ENCODE measurements at places on chromosomes 6 and 20.

- DNase-seq, result no peak
Observed at GRCh38 chr6:43916924-43917877, 147.2 kb downstream of the VEGFA start.

DNA sequence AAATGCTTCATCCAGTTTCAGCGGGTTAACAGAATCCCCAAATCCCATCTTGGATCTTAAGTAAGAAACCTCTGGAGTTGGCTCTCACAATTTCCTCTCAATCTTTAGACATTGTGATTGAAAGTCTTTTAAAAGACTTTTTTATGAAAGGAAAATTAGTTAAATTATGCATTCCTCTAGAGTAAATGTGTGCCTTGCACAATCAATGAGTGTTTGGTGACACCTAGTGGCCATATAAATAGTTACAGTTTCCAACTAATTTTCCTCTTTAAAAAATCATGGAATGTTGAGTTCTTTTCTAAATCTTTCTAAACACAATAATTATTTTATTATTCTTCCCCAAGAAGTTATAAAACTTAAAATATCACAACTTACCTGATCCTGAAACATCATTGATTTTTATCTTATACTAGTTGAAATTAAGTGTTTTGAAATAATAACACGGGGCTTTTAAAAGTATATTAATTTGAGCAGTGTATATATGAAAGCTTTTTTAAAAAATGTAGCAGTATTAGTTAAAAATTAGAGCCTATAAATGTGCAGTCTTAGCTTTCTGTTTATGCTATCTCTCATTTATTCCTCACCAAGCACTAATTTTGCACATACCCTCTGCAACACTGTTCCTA, 66.4 kb downstream of the PKHD1 start:
- DNase-seq, result peak; percentile 33

- no peak for DNase-seq
Observed at GRCh38 chr6:21149470-21149869, 444.1 kb upstream of the SOX4 start.

GRCh38 chr20:38471987-38472512, 593 bp upstream of the RALGAPB start:
- DNase-seq, result no peak

- no peak for DNase-seq
Observed at GRCh38 chr6:109447087-109447486, 6.6 kb downstream of the SMPD2 start.

- DNase-seq, result peak; percentile 74
Observed at GRCh38 chr6:37303891-37304503, 46.1 kb upstream of the TMEM217 start.

DNA sequence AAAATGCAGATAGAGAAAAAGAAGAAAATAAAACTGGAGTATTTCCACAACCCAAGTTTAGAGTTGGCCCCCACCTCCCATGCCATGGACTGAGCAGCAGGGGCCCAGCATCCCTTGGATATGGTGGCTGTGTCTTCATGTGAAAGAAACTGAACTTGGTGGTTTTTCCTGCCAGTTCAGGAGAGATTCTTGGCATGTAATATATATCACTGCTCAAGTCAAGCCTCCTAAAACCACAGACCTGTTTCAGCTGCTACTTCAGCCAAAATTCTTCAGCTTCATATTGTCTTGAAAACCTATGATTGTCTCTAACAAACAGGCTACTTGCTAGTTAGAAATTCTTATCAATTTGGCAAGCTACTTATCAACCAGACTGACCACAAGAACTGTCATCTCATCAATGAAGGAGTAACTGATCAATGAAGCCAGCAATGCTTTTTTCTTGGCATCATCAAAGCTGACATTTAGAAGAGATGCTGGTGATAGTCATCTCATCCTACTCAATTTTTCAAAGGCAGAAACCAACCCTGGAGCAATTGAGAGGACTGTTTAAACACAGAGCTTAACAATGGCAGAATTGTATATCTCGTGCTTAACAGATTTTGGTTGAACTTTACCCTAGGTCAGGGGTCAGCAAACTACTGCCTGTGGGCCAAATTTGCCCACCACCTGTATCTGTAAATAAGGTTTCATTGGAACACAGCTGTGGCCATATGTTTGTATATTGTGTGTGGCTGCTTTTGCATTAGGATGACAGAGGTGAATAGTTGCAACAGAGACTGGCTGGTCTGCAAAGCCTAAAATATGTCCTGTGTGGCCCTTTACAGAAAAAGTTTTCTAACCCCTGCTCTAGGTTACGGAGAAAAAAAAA, 10.4 kb upstream of the NOL7 start:
- DNase-seq, result no peak

GRCh38 chr6:170368544-170368943, 62.0 kb downstream of the FAM120B start:
- DNase-seq, result no peak

DNA sequence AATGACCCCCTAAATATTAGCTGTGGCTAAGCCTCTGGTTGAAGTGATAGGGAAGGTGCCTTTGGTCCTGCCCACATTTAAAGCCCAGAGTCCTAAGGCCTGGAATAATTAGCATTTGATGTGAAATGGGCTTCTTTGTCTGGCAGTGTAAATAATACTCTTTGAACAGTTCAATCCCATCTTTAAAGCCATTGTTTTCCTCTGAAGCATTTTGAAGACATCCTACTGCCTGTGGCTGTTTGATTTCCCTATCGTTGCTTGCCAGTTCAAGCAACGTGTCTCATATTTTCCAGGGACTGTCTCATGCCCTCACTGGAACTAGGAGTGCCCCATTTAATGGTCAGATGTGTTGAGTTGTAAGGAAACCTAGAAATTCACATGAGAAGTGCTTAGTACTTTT, 89.3 kb upstream of the BTN3A2 start:
- DNase-seq, result no peak

- DNase-seq, result peak; percentile 27
Observed at GRCh38 chr6:29723666-29724588, 693 bp downstream of the HLA-F start.

GRCh38 chr6:87742106-87742505, 40.1 kb upstream of the AKIRIN2 start:
- DNase-seq, result no peak

DNA sequence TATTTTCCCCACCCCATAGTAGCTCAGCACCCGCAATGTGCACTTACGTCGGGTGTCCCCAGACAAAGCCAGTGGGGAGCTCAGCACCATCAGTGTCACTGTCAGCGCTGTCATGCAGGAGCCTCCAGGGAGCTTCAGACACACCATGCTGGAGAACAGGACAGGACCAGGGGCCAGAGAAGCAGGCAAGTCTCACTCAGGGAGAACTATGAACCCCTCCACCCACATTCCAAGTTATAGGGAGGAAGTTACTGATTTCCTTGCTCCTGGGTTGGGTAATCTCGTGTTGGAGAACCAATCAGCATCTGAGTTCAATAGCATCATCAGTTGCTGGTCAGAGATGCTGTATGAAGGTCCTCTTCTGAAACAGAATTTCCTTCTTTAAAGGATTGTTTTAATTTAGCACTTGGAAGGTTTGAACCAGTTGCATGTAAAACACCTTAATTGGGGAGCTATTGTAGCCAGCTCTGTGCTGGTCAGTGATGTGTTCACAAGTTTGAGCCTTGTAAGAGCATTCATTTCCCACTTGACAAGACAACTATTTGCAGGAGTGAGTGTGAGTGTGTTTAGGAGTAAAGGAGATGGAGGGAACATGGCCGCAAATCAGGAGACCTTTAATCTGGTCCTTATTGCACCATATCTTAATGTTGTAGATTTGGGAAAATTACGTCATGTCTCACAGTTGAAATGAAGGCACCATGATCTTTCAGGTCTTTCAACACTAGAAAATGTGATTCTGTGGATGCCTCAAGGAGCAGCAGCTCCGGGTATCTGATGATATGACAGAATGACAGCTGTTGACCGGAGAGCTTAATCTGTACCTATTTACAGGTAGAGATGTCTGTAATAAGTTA, at the start of gene HLA-DRB1:
HLA-DRB1 (minus strand) TSS at position 253 of the 854 bp plus-strand sequence; CDS start at position 147, 106 bp downstream.
- no peak for DNase-seq

GRCh38 chr6:157597461-157598312, 216.7 kb downstream of the ZDHHC14 start:
- DNase-seq, result no peak

GRCh38 chr6:13274707-13275434, 53.5 kb downstream of the TBC1D7 start:
- peak; percentile 48 for DNase-seq

- DNase-seq, result no peak
Observed at GRCh38 chr20:17663040-17663399, 19.0 kb downstream of the RRBP1 start.

DNA sequence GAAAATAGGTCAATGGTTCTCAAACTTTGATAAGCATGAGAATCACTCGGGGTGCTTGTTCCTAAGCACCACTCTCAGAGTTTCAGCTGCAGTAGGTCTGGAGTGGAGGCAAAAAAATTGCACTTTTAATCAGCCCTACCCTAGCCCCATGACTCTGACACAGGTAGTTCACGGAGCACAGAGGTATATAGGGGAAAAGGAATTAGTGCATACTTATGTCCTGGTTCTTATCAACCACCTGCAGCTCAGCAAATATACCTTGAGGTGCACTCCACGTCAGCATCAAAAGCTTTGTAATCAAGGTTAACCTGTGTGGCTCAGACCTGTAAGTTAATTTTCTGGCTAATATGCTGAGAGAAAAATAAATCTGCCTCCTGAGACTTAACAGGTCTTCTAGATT, 138.8 kb upstream of the HMGN3 start:
- DNase-seq, result no peak

DNA sequence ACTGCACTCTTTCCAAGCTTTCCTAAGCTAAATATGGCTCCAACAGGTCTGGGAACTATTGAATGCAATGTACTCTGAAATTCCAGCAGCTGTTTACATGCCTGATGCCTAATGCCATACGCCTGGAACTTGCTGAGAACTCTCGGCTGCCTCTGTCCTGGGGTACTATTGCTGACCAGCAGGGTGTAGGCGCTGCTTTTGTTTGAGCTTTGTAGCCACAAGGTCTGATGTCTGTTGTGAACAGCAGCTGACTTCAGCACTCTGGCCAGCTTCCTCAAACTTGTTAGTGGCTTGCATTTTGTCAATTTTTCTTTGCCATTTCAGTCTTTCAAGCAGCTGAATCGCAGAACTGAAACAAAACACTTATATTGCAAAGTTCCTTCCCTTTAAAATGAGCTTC, 26.7 kb downstream of the SAYSD1 start:
- peak; percentile 33 for DNase-seq

- DNase-seq, result peak; percentile 28
Observed at GRCh38 chr6:138107752-138108592, 753 bp upstream of the PERP start.

GRCh38 chr6:158019416-158019815, 37.8 kb downstream of the SYNJ2 start:
- DNase-seq, result no peak

- DNase-seq, result no peak
Observed at GRCh38 chr6:69812746-69813427, 16.1 kb upstream of the LMBRD1 start.

DNA sequence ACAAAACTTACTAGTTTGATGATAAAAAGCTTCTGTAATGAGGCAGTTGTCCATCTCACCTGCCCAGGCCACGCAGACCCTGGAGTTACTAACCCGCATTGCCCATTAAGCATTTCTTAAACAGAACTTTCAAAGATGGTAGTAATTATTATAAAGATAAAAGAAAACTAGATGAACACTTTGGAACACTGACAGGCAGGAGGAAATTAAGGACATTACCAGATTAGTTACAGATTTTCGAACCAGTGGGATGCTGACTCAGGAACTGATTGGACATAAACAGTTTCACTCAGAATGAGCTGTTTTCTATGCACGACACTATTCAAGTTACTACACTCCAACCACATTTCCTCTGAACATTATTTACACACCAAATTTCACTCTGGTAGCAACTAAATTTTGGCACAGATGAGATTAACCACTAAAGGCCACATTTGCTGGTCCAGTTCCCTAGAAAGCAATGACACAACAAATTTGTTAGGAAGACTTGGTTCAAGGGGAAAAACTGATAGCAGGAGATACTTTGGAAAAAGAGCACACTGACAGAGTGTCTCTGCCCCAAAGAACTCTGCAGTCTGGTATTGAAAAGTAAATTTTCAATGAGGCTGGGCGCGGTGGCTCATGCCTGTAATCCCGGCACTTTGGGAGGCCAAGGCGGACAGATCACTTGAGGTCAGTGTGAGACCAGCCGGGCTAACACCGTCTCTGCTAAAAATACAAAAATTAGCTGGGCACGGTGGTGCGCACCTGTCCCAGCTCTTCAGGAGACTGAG, 3.0 kb downstream of the ROMO1 start:
- DNase-seq, result no peak

DNA sequence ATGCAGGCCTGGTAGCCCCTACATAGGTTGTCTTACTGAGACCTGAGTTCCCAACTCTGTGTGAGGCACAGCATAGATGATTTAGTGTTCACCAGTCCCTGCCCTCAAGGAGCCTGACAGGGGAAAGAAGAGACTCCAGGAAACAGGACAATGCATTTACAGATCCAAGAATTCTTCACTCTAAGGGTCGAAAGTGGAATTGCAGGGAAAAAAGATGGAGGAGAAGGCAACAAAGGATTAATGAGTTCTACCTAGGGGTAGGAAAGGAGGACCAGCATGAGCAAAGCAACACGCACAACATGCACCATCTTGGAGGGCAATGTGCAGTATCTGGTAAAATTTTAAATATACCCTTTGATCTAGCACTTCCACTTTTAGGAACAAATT, 5.9 kb downstream of the SPAG4 start:
- DNase-seq, result no peak

GRCh38 chr6:16575655-16576054, 185.6 kb downstream of the ATXN1 start:
- no peak for DNase-seq

GRCh38 chr6:104566411-104566810, 293.3 kb downstream of the HACE1 start:
- DNase-seq, result no peak

Data from K562 (cell line).